ENCODE measurements at places on chromosomes 13 and 19.

DNA sequence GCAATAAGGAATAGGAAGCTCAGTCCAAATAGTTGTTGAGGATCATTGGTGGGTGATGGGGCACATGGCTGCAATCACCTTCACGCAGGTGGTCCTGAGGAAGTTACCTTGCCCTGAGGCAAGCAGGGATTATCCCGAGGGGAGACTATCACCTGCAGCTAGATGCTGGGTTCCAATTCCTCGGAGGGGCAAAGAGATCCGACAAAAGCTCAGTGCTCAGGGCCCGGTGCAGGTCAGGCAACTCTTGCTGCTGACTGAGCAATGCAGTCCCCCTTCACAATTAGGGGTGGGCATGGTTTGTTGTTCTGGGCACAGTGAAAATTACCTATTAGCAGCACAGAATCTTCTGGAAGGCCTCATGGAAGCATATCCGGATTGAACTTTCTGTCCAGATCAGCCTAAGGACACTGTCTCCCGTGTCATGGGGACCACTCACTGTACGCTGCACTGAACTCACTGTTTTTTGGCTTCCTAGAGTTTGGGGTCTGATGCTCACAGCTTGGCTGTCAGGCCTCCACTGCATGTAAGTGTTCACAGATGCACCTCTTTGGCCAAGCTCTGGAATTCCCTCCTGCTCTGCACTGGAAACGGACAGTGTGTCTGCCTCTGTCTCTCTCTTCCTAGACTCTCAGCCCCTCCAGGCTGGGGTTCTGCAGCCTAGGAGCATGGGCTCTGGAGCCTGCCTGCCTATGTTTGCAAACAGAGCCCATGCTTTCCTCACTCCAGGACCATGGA lies 372.7 kb downstream of the ZNF536 start:
- DNase-seq, result no peak

- no peak for DNase-seq
Observed at GRCh38 chr13:57837801-57838200, 206.3 kb downstream of the PCDH17 start.

DNA sequence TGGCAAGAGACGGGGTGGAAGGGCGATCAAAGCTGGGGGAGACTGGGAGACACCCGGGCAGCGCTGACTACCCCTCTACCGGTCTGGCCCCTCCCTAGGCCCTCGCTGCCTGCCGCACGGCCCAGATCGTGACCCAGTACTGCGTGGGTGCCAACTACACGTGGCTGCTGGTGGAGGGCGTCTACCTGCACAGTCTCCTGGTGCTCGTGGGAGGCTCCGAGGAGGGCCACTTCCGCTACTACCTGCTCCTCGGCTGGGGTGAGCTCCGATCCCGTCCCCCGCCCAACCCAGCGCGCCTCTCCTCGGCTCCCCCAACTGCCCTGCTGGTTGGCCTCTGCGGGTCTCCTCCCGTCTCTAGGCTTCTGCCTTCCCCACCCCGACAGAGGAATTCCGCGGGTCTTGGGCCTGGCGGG lies 8.8 kb downstream of the GIPR start:
- DNase-seq, result peak; percentile 40

DNA sequence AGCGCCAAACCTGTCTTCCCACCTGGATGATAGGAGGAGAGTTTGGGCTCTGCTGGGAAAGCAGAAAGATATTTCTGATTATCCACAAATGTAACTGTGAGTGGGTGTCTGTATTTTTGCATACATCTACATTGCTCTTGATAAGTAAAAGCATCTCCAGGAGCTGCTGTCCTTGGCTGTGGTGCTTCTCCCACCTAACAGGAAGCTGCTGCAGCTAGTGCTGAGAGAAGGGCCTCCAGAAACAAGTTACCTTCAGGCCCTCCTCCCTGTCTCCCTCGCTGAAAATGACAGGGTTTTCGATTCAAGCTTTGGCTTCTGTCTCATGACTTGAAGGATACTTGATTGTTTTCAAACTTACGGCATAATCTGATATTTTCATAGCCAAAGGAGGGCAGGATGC lies 90.1 kb downstream of the FOXO1 start:
- DNase-seq, result no peak

Data from activated T-cell treated with anti-CD3 and anti-CD28 coated beads for 48 hours (primary cell).